Stimulated activated naive B cell treated with anti-CD40 and anti-IgM and Interleukin-4, amounts not matched to agents 10 μg/mL and 1 μg/mL and 100 μg/mL, for 72 hours (primary cell): ENCODE measurements at places on chromosomes 16 and 17.
A peak's percentile ranks its signal among the peaks of the same experiment; 100 is the strongest.

- no peaks in the 10 kb centered on the region for H3K27me3 ChIP-seq
- DNase-seq, result no peak
- H3K27ac ChIP-seq, result no peak overlapping the region
- peaks cover 42% of the 10 kb centered on the region for H3K4me1 ChIP-seq
- peaks cover 69% of the 10 kb centered on the region for H3K36me3 ChIP-seq
- H3K4me3 ChIP-seq, result no peak overlapping the region
These were observed 7.7 kb downstream of the EEF2K start for GRCh38 chr16:22213801-22214200.

- no peak for DNase-seq
- H3K4me1 ChIP-seq, result peaks cover 10% of the 10 kb centered on the region
- no peaks in the 10 kb centered on the region for H3K36me3 ChIP-seq
- H3K27me3 ChIP-seq, result peaks cover 34% of the 10 kb centered on the region
These were observed 12.4 kb upstream of the BAHCC1 start for GRCh38 chr17:81382851-81383250.

DNA sequence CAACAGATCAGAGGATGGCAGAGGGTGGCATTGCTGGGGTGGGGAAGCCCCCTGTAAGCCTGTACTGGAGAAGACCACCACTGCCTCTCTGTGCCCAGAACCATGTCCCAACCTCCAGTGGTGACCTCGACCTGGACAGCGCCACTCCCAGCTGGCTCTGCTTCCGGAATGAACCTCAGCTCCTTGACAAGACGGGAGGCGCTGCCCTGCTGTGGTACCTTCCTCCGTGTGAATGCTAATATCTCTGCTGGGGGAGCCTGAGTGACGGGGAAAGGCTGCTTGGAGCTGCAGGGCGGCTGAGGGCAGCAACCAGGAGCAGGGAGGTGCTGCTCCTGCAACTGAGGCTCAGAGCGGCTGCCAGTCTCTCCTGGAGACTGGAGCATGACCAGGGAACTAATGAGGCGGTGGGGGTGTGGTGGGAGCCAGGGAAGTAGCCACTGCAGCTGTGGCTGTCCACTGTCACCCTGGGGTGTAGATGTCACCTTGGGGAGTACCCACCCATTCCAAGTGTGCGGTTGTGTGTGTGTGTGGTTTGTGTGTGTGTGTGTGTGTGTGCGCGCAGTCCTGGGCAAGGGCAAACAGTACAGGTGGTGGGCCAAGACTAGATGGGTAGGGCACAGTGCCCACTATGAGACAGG is 6.2 kb downstream of the PRCD start:
- peaks cover 7% of the 10 kb centered on the region for H3K36me3 ChIP-seq
- DNase-seq, result no peak
- peaks cover 6% of the 10 kb centered on the region for H3K4me1 ChIP-seq
- H3K27me3 ChIP-seq, result peaks cover 26% of the 10 kb centered on the region

DNA sequence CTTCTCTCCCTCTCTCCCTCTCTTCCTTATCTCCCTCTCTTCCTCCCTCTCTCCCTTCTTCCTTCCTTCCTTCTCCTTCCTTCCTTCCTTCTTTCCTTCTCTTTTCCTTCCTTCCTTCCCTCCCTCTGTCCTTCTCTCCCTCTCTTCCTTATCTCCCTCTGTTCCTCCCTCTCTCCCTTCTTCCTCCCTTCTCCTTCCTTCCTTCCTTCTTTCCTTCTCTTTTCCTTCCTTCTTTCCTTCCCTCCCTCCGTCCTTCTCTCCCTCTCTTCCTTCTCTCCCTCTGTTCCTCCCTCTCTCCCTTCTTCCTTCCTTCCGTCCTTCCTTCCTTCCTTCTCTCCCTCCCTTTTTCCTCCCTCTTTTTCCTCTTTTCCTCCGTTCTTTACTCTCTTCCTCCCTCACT is 38.6 kb downstream of the HS3ST4 start:
- no peak overlapping the region for H3K4me3 ChIP-seq
- no peaks in the 10 kb centered on the region for H3K4me1 ChIP-seq
- H3K27me3 ChIP-seq, result no peaks in the 10 kb centered on the region
- no peak overlapping the region for H3K27ac ChIP-seq

DNA sequence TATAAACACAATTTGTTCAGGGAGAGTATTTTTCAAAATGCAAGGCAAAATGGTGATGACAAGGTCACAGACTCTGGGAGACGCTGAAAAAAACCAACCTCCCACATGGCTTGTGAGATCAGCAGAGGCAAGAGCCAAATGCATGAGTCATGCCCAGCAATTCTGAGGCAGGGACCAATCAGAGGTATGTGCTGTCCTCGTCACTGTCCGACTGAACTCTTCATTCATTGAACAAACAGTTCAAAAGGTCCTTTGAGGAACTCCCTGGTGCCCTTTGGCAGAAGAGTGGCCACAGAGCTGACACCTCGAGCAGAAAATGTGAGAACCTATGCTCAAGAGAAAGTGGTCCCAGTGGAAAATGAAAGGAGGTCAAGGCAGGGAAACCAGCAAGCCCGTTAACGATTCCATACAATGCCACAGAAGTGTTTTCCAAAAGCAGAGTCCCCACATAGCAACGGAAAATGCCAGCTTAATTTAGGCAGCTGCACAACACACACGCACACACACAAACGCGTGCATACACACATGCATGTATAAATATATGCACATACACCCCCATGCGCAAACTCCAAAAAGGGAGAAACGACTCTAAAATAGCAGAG is 50.9 kb downstream of the CDH11 start:
- no peaks in the 10 kb centered on the region for H3K4me1 ChIP-seq
- H3K36me3 ChIP-seq, result no peaks in the 10 kb centered on the region
- peaks cover 5% of the 10 kb centered on the region for H3K27me3 ChIP-seq
- no peak overlapping the region for H3K27ac ChIP-seq
- no peak for DNase-seq

GRCh38 chr16:87409153-87409552 is 17.0 kb downstream of the MAP1LC3B start:
- H3K36me3 ChIP-seq, result peaks cover 19% of the 10 kb centered on the region
- H3K27me3 ChIP-seq, result no peaks in the 10 kb centered on the region
- no peak for DNase-seq
- H3K4me1 ChIP-seq, result no peaks in the 10 kb centered on the region
- H3K4me3 ChIP-seq, result no peak overlapping the region

GRCh38 chr16:24844101-24845030 is 1.4 kb upstream of the SLC5A11 start:
- no peaks in the 10 kb centered on the region for H3K27me3 ChIP-seq
- H3K4me3 ChIP-seq, result no peak overlapping the region
- peaks cover 8% of the 10 kb centered on the region for H3K36me3 ChIP-seq
- H3K27ac ChIP-seq, result peak overlapping the region; percentile 53
- H3K4me1 ChIP-seq, result peaks cover 2% of the 10 kb centered on the region

GRCh38 chr16:71425746-71426068 is 16.1 kb downstream of the TLE7 start:
- peaks cover 64% of the 10 kb centered on the region for H3K27me3 ChIP-seq
- H3K36me3 ChIP-seq, result no peaks in the 10 kb centered on the region
- H3K4me1 ChIP-seq, result peaks cover 11% of the 10 kb centered on the region

DNA sequence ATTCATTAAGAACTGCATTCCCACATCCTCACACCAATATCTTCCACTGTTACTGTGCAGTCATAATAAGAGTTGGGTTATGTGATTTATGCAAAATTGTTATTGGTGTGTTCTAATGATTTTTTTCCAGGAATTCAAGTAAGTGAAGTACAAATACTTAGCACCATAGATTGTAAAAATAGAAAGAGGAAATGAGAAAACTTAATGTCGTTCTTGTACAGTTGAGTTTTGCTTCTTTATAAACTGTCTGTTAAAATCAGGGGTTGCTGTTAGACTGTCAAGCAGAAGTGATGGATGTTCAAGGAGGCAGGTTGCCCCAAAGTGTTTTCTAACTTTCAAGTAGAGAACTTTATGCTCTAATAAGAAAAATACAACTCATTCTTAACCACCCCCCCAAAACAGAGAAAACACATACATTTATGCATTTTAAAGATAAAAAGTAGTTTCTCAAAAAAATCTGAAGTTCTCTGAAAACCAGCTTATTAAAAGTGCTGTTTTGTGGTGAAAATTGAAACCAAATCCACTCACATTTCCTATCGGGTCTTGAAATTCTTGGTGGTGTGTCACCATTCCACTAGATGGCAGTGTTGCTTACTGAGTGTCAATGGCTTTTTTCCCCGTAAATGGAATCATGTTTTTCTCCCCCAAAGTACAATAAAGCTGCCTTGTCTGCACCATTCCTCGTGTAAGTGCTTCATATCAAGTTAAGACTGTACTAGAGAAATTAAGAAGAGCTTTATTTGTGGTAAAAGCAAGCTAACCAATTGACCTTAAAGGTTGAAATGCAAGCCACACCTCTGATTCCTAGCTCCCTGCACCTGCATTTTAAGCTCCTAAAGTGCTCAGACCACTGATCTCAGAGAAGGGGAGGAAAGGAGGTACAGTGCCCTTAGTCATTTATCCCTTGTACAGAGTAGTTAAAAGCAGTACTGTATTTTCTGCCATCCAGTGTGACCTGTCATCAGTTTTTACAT is 4.7 kb upstream of the IGSF6 start:
- peak overlapping the region; percentile 66 for H3K4me3 ChIP-seq
- no peaks in the 10 kb centered on the region for H3K27me3 ChIP-seq
- H3K4me1 ChIP-seq, result peaks cover 58% of the 10 kb centered on the region
- H3K27ac ChIP-seq, result peak overlapping the region; percentile 94
- DNase-seq, result peak; percentile 17
